ENCODE measurements at places on chromosomes 13 and 19. TPM values are rescaled to one million over a fixed set of nuclear protein-coding genes. Genes with fewer than 3 reads are reported as not detected.

ZNF83 gene
- total RNA-seq, result 60.6 TPM

STX10 gene
- total RNA-seq, result 89.6 TPM

ZNF865 gene
- 26.8 TPM for total RNA-seq

APOC4 gene
- not detected for total RNA-seq

CNFN gene
- 7.8 TPM for total RNA-seq

CACNG6 gene
- total RNA-seq, result 11.5 TPM

BLVRB gene
- total RNA-seq, result 204 TPM

PLIN5 gene
- 4.3 TPM for total RNA-seq

DNAJB1 gene
- 199 TPM for total RNA-seq

CPAMD8 gene
- total RNA-seq, result 23.7 TPM

SIGLEC11 gene
- not detected for total RNA-seq

ZNF681 gene
- total RNA-seq, result 2.4 TPM

LGALS4 gene
- total RNA-seq, result 2.2 TPM

LGALS14 gene
- total RNA-seq, result not detected

CRX gene
- not detected for total RNA-seq

CA11 gene
- 12.2 TPM for total RNA-seq

TGFB1 gene
- 74.9 TPM for total RNA-seq

TMEM150B gene
- total RNA-seq, result not detected

APC2 gene
- 1.6 TPM for total RNA-seq

PNMA8B gene
- total RNA-seq, result not detected

KCNC3 gene
- 9.4 TPM for total RNA-seq

ACP5 gene
- 6.6 TPM for total RNA-seq

FGF21 gene
- total RNA-seq, result 0.78 TPM

F7 gene
- total RNA-seq, result not detected
